Stimulated activated CD4-positive, alpha-beta T cell treated with anti-CD3 and anti-CD28 coated beads, Interleukin-4, amount 100 ng/mL, for 4 hours (primary cell): ENCODE measurements at places on chromosomes 7 and 10.

DNA sequence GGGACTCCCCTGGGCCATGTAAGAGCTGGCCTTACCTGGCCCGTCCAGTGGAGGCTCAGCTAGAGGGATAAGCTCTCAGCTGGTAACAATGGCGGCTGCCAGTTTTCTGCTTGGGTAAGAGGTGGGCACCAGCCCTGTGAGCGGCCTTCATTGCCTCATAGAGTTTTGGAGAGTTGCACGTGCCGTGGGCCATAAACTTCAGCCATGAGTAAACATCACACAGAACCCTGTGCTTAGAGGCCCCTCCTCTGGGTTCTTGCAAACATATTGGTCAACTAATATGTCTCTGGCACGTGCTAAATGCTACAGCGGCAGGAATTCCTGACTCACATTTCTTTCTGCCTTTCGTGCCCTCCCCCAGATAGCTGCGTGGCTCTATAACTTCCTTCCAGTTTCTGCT lies 103.9 kb upstream of the LEP start:
- no peak for DNase-seq

DNA sequence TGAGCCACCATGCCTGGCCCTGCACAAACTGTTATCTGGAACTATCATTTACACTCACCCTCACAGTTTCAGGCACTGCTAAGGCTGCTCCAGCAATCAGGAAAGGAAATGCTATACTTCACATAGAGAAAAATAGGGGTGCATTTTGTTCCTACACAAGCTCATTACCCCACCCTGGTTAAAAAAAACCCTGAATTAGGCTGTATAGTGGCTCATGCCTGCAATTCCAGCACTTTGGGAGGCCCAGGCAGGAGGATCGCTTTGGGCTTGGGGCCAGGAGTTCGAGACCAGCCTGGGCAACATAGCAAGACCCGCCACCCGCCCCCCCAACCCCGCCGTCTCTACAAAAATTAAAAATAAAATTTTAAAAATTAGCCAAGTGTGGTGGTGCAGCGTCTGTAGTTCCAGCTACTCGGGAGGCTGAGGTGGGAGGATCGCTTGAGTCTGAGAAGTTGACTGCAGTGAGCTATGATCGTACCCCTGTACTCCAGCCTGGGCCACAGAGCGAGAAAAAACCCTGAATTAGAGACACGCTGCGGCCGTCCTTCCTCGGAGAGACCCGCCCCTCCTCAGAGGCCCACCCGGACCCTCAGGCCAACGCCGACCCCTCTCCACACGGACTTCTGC lies 539 bp downstream of the PTCD1 start:
- DNase-seq = no peak

- no peak for DNase-seq
These were observed 1.2 kb downstream of the SUV39H2 start for GRCh38 chr10:14879928-14880193.

DNA sequence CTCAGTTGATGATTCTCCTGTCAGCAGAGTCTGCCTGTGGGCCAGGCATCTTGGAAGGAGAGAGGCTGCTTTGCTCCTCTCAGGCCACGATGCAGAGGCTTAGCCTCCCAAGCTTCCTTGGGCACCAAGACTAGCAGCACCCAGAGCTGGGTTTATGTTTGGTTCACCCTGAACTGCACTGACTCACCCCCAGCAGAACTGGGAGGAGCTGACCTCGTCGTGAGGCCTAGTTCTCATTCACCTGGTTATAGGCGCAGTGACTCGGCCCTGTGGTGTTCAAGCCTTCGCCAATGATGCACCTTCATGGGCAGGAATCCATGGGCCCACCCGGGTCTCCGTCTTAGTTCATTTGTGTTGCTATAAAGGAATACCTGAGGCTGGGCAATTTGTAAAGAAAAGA lies 122.0 kb upstream of the ZNF438 start:
- DNase-seq = no peak

GRCh38 chr10:74213571-74214162 lies 62.6 kb downstream of the ADK start:
- DNase-seq = peak; percentile 34

- DNase-seq = no peak
These were observed 235.5 kb upstream of the PLXDC2 start for GRCh38 chr10:19580691-19581090.

DNA sequence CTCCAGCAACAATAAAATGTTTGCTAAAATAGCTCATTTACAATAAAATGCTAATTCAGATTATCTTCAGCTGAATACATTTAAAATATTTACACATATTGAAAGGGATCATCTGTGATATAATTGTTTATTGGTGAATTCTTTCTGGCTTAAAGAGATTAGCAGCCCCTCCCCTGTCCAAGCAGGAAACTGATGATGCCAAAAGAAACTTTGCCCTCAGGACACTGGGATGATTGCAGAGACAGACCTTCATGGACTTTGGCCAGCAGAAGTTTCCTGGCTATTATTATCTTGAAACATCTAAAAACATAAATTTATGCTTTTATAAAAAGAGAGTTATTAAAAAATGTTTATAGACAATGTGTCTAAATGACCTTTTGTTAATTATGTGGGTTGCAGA lies 764.9 kb upstream of the MBL2 start:
- no peak for DNase-seq

DNA sequence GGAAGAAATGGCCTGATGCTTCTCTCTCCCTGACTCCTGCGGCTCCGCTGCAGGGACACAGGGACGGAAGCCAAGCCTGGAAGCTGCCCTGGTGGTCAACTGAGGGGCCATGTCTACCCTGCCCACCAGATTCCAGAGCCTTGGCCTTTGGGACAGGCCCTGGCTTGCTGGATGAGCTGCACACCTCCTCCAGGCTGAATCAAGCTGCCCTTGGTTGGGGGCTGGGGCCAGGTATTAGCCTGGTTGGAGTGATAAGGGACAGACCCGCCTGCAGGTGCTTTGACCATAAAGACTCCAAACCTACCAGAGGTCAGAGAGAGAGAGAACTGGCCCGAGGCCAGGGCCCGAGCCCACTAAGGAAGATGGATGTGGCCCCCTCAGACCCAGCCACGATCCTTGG lies 30.1 kb downstream of the CRHR2 start:
- no peak for DNase-seq

- DNase-seq = no peak
These were observed 410.4 kb upstream of the NPVF start for GRCh38 chr7:25638590-25639244.

GRCh38 chr7:98284335-98285036 lies 3.0 kb downstream of the BRI3 start:
- DNase-seq = no peak

- DNase-seq = no peak
These were observed 138.8 kb upstream of the TCERG1L start for GRCh38 chr10:131450216-131450765.

GRCh38 chr7:7504910-7505704 lies 30.6 kb downstream of the COL28A1 start:
- DNase-seq = no peak

DNA sequence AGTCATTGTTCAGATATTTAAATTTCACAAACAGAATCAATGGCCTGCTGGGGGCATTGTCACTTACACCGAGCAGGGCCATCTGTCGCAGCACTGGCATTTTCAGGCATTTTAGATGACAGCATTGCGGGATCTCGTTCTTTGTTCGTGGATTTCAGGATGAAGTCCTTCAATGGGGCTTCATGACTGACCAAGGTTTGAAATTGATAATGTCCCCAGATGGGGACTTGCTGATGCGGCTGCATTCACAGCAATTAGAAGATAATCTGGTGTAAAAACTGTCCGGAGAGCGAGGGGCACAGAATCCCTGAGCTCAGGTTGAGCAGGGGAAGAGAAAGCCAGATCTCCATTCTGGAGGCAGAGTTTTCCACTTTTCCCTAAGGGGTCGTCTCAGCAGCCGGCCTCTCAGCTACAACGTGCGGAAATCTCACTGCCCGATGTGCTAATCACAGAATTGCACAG lies 1.9 kb upstream of the C7orf33 start:
- DNase-seq = no peak

GRCh38 chr10:48254750-48255512 lies 19.6 kb downstream of the FRMPD2 start:
- no peak for DNase-seq

GRCh38 chr10:69179089-69179742 lies 818 bp upstream of the SUPV3L1 start:
- peak; percentile 3 for DNase-seq

DNA sequence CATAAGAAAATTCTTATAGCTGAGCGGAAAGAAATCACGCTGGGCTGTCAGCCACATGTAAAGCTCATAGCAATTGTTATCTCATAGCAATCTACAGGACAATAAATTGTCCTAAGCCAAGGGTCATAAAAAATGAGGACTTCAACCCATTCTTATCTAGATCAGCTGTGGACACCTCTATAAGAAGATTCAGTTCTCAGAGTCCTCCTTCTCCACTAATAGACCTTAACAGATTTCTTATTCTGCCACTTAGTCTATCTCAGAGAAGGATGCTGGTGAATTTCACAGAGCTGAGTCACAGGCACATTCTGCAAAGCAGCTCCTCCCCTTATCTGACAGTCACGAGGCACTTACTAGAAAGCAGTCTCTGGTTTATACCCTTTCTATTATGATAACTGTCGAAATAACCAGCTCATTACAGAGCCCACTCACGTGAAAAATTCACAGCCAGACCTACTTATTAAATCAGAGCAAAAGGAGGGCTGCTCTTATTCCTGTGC lies 185.3 kb upstream of the PCLO start:
- no peak for DNase-seq

DNA sequence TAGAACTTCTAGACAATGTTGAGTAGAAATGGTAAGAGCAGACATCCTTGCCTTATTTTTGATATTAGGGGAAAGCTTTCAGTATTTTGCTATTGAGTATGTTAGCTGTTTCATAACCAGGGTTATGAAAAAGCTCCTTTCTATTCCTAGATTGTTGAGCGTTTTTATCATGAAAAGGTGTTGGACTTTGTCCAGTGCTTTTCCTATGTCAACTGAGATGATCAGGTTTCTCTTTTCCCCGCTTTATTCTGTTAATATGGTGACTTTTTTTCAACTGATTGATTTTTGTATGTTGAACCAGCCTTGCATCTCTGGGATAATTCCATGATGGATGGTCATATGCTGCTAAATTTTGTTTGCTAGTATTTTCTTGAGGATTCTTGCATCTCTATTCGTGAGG lies 58.5 kb downstream of the LCOR start:
- no peak for DNase-seq

GRCh38 chr10:126060261-126060931 lies 164.0 kb downstream of the FANK1 start:
- no peak for DNase-seq

DNA sequence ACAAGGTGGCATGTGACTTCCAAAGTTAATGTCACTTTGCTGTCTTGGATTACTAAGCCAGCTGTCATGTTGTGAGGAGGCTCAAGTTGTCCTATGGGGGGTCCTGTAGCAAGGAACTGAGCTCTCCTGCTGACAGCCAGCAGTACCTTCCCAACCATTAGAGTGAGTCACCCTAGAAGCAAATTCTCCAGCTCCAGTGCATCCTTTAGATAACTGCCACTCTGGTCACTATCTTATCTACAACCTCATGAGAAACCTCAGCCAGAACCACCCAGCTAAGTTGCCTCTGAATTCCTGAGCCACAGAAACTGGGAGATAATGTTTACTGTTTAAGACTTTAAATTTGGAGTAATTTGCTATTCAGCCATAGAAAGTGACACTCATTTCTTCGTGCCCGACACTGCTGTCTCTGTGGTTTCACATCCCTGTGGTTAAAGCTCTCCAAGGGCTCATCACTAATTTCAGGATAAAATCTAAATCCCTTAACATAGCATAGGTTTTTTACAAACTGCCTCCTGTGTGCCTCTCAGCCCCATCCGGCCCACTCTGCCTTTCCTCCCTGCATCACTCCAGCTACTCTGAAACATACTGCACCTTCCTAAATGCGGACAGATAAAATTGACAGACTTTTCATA lies 83.5 kb downstream of the PRR15 start:
- DNase-seq = no peak

DNA sequence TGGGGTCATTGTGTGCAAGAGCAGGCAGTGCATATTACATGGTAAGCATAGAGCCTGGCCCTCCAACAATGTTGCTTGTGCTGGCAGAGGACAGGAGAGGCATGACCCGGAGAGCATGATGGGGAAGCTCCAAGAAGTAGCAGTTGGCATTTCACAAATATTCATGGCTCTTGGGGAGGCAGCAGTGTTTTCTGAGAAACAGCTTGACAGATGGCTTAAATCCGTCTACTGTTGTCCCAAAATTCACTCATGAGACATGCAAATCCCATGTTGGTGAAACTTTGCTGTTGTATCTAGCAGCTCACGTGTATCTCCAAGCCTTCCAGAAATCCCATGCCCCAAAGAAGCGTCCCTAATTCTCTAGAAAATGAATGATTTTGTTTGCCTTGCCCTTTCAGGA lies 487.0 kb downstream of the SORCS3 start:
- no peak for DNase-seq

GRCh38 chr10:55183993-55184392 lies 383.0 kb upstream of the PCDH15 start:
- no peak for DNase-seq

DNA sequence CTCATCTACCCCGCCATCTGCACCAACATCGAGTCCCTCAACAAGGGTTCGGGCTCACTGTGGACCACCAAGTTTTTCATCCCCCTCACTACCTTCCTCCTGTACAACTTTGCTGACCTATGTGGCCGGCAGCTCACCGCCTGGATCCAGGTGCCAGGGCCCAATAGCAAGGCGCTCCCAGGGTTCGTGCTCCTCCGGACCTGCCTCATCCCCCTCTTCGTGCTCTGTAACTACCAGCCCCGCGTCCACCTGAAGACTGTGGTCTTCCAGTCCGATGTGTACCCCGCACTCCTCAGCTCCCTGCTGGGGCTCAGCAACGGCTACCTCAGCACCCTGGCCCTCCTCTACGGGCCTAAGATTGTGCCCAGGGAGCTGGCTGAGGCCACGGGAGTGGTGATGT lies 34.6 kb upstream of the CDH23 start:
- no peak for DNase-seq

DNA sequence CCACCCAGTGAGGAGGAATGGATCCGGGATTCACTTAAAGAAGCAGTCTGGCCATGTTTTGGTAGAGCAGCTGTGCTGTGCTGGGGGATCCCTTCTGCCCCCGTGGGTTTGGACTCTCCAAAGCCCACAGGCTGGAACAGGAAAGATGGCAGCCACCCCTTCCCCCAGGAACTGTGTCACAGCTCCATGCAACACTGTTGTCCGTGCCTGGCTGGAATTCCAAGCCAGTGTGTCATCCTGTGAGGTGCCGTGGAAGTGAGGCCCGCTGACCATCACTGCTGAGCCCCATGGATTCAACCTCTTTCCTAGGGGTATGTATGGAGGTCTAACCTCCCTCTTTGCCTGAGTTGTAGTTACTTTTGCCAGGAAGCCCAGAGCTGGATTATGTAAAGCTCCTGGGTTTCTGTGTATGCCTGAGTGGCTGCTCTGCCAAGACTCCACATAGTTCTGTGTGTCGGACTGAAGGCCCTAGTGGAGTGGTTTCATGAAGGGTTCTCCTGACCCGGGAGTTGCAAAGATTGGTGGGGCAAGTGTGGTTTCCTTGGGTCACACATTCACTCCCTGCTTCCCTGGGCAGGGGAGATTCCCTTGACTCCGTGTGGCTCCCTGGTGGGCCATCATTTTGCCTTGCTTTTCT lies 35.1 kb upstream of the PCGF5 start:
- no peak for DNase-seq
